ENCODE measurements at places on chromosomes 4 and X.

DNA sequence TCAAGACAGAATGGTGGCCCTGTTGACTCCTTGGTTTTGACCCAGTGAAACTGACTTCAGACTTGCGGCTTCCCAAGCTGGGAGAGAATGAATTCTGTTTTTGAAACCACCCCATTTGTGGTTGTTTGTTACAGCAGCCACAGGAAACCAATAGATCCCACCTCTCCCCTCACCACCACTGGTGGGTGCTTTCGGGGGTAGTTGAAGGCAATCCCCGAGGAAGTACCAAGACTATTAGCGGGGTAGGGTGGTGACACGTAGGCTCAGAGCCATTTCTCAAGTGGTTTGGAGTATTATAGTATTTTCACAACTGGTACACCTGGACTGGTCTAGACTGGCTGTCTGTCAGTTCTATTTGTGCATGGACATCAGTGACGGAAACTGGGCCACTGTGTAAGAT lies 189.1 kb upstream of the RBPJ start:
- DNase-seq = no peak

GRCh38 chr4:174789657-174790056 lies 39.4 kb downstream of the GLRA3 start:
- no peak for DNase-seq

- DNase-seq = no peak
These were observed 29.2 kb upstream of the CCNI start for GRCh38 chr4:77104791-77105540.

DNA sequence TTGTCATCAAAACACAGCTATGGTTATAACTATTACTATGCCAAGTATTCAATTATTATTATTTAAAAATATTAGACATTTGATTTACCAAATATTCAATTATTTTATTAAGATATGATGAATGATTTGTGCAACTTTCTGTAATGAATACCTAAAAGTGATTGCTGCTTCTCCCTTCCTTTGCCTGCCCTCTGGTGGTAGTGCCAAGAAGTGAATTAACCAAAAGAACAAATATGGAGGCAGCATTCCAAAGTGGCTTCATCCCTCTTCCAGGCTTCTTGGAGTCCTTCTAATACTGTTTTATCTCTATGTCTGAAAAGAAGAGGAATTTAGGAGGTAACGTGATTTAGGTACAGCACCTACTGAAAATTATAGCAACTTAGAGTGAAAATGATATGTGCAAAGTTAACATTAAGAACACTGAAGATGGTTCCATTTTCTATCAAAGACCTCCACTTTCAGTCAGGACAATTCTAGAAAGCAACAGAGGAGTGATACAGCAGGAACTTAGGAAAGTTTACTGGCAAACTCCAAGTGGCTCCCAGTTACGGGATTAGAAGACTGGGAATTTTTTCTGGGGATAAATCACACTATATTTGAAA lies 43.0 kb downstream of the ENPEP start:
- DNase-seq = no peak

- no peak for DNase-seq
These were observed 3.8 kb downstream of the ANKRD50 start for GRCh38 chr4:124708517-124709300.

GRCh38 chrX:64850371-64851082 lies 125.7 kb downstream of the ZC4H2 start:
- no peak for DNase-seq

- no peak for DNase-seq
These were observed 34.8 kb downstream of the OSTC start for GRCh38 chr4:108685036-108685686.

DNA sequence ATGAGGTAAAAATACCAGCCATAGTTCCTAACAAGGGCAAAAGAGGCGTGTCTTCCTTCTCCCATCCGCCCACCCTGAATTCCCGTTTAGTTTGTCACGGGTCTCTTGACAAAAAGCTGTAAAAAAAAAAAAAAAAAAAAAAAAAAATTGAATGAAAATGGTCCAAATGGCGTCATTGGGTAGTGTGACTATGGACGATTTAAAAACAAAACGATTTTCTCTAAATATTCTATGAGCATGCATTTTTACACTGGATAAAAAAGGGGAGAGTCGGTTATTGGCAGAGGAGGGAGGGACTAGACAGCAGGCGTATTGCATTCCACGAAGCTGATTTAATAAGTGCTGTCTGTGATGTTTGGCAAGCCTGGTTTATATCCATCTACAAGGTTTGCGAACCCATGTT lies at the start of gene FAM133A:
Gene FAM133A (plus strand): TSS at position 338 of the 403 bp plus-strand sequence. CDS start 35,214 bp downstream, outside the sequence.
- no peak for DNase-seq

GRCh38 chrX:48696909-48697727 lies 584 bp downstream of the SUV39H1 start:
- DNase-seq = no peak

- DNase-seq = no peak
These were observed 51.8 kb upstream of the DUX4 start for GRCh38 chr4:190121759-190122158.

DNA sequence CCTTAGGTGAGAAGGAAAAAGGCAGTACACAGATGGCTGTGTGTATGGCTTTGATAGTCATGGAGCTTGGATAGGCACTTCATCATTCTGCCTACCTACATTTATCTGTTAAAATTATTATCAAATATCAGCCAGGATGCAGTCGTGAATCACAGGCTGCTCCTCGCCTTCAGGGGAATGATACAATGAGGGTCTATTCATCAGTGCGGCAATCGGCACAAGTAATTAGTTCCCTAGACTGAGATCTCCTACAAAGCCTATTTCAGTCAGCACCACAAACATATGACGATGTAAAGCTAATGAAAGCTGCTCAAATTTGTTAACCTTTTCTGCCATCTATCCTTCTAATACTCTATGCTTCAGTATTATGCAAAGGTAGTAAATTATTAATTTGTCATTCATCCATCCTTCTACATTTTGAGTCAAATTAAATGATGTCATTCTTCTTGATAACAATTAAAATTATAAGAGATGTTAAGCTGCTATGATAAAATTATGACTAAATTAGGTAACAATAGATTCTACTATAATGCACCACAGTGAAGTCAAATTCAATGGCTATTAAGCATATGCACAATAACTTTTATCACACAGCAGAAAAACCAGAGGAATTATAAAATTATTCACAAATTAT lies 19.0 kb downstream of the MAB21L2 start:
- no peak for DNase-seq
